Activated gamma-delta T cell treated with Interleukin-2 at 50 U/mL for 16 hours (primary cell): ENCODE measurements at places on chromosomes 3 and 15.

DNA sequence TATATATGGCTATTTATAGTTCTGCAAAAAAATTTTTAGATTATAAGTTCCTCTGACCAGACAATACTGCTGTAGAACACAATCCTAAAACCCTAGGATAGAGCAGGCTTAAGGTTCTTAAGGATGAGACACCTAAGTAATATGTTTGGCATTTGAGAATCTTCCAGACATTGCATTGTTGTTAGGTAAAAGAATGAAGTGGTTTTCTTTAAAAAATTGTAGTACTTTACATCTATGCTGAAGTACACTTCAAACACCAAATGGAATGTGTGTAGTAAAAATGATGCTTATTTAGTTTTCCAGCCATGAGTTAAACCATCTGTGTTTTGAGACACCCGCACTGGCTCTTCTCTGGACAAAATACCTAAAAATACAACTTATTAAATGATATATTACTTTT, 857.7 kb downstream of the OTOL1 start:
- no peak for DNase-seq

DNA sequence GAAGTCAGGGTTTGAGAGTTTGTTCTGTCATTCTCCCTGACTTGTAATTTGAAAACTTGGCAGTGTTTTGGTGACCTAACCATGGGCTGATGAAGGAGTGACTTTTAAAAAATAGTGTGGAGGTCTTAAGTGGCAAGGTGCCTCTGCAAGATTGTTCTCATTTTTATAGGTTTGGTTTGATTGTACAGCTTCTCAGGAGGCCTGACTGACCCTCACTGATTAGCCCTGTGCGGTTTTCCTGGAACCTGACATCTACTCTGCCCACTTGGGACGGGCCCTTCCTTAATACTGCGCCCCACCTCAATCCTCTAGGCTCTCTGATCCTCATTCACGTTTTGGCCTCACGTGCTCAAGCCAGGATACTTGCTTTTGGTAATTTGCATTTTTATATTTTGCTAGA, 2.8 kb downstream of the UBE2E1 start:
- no peak for DNase-seq

DNA sequence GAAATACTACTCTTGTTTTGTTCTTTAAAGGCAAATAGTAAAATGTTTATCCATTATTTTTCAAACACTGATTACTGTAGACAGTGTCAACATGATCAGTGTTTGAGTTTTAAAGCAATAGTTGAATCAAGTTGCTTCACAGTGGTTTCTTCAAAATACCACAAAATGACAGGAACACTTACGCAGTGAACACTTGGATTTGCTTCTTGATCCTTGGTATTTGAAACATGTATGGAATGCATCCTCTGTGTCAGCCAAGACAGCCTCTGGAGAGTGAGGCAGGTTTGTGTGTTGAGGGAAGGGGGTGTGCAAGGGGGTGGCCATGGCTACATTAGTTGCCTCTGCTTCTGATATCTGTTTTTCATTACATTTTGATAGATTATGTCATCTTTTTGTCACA, 413.0 kb downstream of the RBMS3 start:
- DNase-seq: no peak

- peak; percentile 86 for DNase-seq
These were observed 2.5 kb upstream of the RFX7 start for GRCh38 chr15:56245871-56246814.

- DNase-seq: no peak
These were observed 95.0 kb downstream of the ADCY5 start for GRCh38 chr3:123353850-123354233.

- DNase-seq: no peak
These were observed 142.1 kb upstream of the LRTM1 start for GRCh38 chr3:55069950-55070349.

- no peak for DNase-seq
These were observed 205.9 kb downstream of the MBNL1 start for GRCh38 chr3:152474585-152474984.

GRCh38 chr3:66039590-66039887, 821 bp upstream of the MAGI1 start:
- DNase-seq: no peak

DNA sequence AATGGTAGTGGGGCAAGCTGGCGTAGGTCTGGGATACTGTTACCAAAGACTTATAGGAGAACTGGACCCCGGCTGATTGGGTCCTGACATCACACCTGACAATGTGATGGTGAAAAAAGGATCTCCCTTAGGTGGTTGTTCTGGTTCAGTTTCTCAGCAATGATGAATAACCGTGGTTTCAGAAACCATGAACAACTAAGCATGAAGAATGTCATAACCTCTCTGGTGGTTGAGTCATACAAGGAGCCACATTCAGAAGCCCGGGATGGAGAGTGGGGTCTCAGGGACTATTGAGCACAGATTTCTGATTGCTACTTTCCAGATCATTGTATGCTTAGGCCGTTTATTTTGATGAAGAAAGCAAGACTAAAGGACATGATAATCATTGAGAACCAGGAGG, 17.4 kb downstream of the GPR160 start:
- no peak for DNase-seq

DNA sequence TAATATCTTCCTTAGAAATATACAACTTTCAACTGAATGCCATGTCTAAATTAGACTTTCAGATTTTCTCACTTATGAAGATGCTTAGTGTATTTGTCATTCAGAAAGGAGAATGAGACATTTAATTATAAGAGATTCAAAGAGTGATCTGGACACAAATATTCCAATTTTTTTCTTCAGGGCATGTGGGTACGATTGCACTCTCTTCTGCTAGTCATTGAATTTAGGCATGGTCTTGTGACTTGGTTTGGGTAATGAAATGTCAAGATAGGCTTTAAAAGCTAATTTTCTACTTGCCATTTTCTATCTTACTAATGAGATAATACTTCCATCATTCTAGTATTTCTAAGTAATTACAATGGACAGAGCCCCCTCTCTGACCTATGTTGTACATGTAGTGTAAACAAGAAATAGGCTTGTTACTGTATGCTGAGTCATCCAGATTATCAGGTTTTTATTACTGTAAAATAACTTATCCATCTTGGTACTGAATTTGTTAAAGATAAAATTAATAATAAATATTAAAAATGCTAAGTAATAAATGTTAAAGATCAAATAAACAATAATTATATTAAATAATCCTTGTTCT, 770.8 kb upstream of the BCHE start:
- no peak for DNase-seq

DNA sequence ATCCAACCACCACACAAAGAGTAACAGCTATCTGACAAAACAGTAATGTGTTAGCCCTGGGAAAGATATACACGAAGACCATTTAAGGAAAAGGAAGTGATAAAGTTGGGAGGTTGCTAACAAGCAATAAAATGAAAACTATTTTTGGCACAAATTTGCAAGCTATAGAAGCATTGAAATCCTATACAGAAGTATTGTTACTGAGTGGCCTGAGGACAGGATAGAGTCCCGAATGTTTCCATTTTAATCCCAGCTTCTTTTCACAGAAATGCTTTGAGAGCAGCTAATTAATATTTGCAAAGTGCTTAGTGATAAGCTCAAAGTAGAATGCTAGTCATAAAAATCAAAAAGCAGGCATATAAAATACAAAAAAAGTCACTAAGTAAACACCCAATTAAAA, 51.5 kb downstream of the RAD18 start:
- DNase-seq: no peak

DNA sequence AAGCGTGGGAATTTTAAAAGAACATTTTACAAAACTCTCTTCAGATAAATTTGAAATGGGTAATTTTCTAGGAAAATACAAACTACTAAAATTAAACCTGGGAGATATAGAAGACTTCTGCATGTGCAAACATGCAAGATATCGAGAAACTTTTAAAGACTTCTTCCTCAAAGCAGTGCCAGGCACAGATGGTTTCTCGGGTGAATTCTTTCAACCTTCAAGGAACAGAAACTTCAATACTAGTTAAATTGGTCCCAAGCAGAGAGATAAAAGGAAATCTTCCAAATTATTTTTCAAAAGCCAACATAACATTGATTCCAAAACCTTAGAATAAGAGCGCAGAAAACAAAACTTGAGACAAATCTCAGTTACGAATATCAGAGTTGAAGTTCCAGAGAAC, 732.7 kb downstream of the PDCD6IP start:
- no peak for DNase-seq

- no peak for DNase-seq
These were observed 42.3 kb upstream of the USP3 start for GRCh38 chr15:63462088-63462487.

DNA sequence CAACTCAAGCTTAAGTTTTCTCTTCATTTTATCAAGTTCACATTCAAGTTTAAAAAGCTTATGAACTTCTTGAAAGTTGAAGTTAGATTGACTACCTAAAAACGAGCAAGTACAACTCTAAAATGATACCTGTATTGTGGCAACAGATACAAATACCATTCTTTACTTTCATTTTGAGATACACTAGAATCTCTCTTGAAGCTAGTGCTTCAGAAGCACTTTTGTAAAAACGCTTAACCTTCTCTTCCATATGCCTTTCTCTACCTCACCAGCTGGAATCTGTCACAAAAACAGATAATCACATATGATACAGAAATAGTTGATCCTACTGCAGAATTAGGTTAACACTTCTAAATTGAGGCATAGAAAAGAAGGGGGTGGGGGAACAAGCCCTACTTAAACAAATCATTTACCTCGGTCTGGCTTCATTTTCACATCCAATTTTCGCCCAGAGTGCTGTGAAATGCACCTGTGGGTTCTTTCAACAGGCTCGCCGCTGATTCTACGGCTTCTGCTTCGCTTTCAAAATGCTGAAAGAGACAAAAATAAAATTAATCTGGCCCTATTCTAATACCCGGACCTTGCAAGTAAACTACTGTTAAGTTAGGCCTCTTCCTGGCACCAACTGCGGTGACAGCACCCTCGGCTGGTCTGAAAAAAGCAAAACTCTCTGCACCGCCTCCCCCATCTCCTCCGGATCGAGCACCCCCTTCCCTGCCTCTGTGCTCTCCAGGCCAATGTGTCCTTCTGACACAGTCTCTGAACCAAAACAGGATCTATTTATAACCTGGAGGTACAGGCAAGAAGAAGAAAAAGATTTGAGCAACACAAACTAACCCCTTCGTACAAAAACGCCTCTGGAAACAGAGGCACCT, 1.4 kb downstream of the ATOSA start:
- DNase-seq: peak; percentile 49

DNA sequence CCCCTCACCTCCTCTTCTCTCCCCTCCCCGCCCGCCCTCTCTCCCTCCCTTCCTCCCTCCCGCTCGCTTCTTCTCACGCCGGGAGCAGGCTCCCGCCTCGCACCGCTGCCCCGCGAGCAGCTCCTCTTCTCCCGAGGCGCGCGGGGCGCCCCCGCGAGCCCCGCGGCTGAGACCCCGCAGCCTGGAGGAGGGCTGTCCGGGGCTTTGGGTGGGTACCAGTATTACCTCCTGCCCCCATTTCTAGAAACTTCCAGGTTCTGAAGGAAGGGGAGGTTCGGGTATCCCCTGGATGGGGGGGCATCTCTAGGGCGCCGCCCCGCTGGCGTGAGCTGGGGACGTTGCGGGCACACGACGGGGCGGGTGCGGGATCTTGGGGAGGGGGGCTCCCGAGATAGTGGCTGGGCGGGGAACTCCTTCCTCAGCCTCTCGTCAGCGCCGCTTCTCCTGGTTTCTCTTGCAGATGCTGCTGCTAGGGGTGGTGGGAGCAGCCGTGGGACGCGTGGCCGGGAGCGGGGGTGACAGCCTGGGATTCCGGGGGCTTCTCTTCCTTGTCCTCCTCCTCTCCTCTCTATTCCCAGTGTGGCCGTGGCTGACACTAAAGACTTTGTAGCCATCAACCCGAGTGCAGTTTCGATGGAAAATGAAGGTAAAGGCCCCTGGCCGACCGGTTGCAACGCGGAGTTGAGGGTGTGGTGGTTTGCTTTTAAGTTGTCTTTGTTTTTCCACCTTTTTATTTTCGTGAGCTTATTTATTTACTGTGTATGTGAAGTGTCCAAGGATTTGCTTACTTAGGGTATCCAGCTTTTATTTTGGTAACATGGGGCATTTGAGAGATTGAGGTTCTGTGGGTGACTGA, 474 bp downstream of the ATP2C1 start:
- peak; percentile 36 for DNase-seq

- DNase-seq: no peak
These were observed 52.4 kb downstream of the DRD3 start for GRCh38 chr3:114126461-114126860.

- DNase-seq: no peak
These were observed 110.3 kb upstream of the TMC3 start for GRCh38 chr15:81484086-81484955.

GRCh38 chr15:80473286-80474223, 69.4 kb downstream of the ARNT2 start:
- no peak for DNase-seq

DNA sequence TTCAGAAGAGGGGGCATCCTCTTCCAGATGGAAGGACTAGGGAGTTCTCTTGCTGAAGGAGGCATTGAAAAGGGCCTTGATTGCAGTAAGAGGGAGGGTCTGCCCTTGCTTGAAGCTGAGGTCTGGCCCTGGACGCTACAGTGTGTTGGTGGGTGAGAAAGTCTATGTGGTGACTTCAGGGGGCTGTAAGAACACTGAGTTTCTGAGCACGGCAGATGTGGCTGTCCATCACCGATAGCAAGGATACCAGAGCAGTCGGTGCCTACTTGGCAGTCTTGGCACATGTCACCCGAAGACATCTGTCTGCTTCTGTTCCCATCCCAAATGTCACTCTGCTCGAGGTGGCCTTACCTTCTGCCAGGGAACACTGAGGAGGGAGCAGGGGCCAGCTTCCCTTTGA, 631.1 kb upstream of the CFAP20DC start:
- no peak for DNase-seq

- no peak for DNase-seq
These were observed 42.7 kb upstream of the B3GNT5 start for GRCh38 chr3:183210341-183210740.

DNA sequence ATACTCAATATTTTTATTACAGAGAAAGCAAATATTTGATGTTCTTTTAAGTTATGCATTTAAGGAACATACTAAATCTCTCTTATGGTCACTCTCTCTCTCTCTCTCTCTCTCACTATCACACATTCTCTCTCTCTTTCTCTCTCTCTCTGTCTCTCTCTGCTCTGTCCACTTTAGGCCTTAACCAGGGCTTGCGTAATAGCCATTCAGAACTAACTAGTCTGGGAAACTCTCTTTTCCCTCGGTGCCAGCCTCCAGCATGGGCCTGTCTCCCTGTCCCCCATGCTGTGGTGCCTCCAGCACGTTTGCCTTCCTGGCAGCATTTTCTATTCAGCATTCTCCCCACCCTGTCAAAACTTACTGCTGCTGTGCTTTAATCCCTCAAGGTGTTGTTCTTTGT, 389.7 kb downstream of the ROBO1 start:
- no peak for DNase-seq

- no peak for DNase-seq
These were observed 85.2 kb downstream of the UBE2E2 start for GRCh38 chr3:23288286-23288685.

GRCh38 chr3:170603770-170604510, 18.1 kb upstream of the SLC7A14 start:
- no peak for DNase-seq
